ENCODE measurements at places on chromosomes 5 and 9.

DNA sequence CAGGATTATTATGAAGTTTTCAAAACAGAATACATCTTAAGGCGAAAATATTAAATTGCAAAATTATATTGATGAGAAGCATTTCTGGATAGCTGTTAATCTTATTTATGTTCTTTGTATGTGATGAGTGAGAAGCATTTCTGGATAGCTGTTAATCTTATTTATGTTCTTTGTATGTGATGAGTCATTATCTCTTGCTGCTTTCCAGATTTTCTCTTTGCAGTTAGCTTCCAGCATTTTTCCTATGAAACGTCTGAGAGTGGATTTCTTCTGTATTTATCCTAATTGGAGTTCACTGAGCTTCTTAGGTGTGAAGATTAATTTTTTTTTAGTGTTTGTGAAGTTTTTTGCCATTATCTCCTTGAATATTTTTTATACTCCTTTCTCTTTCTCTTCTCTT, 8.2 kb downstream of the TMEM232 start:
- DNase-seq, result no peak

- no peak for DNase-seq
Observed at GRCh38 chr5:124730381-124730780, 16.1 kb downstream of the ZNF608 start.

DNA sequence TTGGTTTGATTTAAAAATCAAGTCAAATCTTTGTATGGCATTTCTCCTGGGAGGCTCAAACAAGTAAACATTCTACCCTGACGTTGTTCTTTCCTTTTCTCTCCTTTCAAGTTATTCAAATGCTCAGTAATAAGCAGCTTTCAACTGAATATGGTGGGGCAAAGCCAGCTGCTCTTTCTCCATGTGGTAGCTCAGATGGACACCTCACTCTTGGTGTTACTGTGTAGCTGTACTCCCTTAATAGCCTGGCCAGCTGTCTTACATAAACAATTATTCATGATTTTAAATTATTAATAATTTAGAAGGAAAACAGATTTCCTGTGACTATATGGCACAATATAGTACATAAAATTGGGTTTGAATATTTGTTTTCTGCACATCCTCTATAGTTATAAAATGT, 165.2 kb downstream of the PDE4D start:
- DNase-seq, result no peak

GRCh38 chr5:172939611-172940267, 19.5 kb upstream of the RPL26L1 start:
- no peak for DNase-seq

- no peak for DNase-seq
Observed at GRCh38 chr5:178668579-178668978, 41.7 kb upstream of the CLK4 start.

DNA sequence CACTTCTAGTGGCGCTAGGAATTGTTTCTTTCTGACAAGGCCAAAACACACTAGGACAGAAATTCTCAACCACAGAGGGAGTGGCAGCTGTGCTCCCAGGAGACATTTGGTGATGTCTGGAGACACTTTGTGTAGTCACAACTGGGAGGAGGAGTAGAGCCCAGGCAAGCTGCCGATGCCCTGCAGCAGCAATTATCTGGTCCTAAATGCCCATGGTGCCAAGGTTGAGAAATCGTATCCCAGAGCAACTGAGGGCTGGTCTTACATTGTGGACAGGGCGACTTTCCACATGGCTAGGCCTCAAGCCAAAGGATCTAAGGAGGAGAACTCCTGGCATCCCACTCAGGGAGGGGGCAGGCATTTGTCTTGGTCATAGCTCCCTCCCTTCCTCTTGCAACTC, 259.9 kb downstream of the GADD45G start:
- no peak for DNase-seq

- no peak for DNase-seq
Observed at GRCh38 chr5:51214746-51215145, 168.5 kb upstream of the ISL1 start.

DNA sequence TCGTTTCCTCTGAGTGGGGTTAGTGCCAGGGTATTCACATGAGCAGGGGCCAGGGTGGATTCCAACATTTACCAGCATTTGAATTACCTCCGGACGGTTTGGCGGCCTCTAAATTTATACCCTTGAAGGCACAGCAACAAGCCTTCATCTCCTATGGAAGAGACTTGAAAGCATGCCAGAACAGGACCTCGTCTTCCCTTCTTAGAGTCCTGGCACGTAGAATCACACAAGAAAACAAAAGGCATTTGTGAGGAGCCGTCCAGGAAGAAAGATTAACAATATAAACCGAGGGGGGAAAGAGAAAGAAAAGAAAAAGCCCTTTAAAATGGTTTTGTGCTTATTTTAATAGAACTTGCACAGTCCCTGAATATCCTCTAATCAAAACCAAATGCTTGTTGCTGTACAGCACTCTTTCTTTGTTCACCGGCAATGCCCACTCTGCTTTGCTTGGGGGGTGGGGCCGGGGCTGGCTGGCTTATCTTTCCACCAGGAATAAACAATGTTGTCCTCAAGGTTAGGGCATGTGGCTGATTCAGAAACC, 575.8 kb upstream of the ZNF462 start:
- no peak for DNase-seq

GRCh38 chr5:104512063-104512825, 949.7 kb upstream of the NUDT12 start:
- DNase-seq, result no peak

DNA sequence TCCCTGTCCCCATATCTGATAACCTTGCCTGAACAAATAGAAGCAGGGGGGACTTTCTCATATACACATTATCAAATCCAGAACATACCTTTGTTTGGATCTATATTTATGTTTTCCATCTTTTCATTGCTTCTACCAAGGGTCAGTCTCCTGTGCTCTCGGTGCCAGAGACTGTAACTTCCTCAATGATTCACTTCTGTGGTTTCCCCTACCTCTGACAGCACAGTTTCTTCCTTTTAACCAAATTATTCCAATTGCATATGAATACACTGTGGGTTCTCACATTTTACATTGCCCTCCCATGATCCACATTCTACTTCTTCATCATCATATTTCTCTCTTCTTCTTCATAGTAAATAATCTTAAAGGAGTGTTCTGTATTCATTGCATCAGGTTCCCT, 32.2 kb downstream of the NMUR2 start:
- DNase-seq, result no peak

GRCh38 chr5:115816226-115817081, at the start of gene CDO1:
TSS of gene CDO1 (minus strand) at chr5:115816659. CDS start at chr5:115816397, 262 bp downstream.
- no peak for DNase-seq
